ENCODE measurements at places on chromosomes 11 and 22.
A peak's percentile ranks its signal among the peaks of the same experiment; 100 is the strongest.

DNA sequence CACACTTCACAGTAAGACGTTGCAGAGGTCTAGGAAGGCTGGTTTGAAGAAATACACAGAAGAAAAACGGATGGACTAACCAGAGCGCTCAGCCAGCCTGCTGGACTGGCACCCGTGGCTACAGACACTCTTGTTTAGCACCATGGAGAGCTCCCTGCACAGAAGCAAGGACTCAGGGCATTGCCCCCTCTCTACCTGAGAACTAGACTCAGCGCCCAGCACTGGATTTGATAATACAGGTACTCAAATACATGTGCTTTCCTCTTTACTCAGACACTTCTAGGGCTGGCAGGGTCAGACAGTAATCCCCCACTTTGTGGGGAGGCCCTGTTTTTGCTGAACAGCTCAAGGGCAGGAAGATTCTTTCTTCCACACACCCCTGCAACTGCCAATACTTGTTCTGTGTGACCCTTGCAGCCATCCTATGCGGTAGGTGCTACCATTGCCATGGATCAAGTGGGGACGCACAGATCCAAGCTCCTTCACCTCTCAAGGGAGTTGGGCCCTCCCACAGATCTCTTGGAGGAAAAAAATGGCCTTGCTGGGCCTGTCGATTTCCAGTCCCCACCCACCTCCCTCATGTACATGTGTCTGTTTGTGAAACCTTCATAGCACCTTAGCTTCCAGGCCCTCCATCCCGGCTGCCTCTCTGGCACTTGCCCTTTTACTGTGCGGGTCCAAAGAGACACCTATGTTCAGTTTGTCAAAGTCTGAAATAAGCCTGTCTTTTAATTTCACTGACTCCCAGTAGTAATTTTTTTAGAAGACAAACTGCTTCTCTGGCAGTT lies 5.1 kb upstream of the P2RX6 start:
- DNase-seq, result peak; percentile 24

DNA sequence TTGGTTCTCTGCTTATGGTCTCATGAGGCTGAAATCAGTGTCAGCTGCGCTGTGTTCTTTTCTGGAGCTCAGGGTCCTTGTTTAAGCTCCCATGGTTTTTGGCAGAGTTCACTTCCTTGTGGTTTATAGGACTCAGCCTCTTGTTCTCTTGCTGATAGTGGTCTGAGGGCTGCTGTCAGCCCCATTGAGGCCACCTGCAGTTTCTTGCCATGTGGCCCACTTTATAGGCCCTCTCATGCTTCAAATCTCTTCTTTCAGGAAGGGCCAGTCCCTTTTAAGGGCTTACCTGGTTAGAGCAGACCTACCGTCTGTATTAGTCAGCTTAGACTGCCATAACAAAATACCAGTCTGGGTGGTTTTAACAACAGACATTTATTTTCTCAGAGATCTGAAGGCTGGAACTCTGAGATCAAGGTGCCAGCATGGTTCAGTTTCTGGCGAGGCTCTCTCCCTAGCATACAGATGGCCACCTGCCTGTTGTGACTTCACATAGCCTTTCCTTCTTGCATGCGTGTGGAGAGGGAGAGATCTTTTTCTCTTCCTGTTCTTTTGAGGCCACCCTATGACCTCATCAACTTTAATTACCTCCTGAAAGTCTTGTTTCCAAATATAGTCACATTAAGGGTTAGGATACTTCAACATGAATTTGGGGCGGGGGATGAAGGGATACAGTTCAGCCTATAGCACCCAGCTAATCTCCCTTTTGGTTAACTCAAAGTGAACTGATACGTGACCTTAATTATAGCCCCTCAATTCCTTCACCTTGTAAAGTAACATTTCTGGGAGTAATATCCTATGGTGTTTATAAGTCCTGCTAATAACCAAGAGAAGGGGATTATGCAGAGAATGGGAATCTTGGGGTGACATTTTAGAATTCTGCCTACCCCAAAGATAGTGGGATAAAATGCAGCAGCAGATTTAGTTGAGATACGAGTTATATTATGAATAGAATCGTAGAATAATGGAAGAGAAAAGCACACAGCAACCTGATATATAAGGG lies 131.8 kb downstream of the UVRAG start:
- no peak for DNase-seq

DNA sequence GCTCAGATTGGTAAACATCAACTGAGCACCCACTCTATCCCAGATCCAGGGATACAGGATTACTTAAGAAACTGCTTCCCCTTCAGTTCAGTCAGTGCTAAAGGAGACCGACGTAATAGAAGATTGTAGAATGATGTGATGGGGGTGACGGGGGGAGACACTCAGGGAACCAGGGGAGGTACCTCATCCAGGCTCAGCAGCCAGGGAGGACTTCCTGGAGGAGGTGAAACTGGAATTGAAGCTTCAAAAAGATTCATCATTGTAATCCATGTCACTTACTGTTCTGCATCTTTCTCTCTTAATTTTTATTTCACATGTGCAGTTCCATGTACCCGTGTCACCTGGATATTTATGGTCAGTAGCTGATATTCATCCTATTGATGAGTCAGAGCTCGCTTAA lies 19.1 kb upstream of the TEF start:
- DNase-seq, result no peak

GRCh38 chr11:36509201-36509639 lies 852 bp downstream of the TRAF6 start:
- DNase-seq, result no peak

DNA sequence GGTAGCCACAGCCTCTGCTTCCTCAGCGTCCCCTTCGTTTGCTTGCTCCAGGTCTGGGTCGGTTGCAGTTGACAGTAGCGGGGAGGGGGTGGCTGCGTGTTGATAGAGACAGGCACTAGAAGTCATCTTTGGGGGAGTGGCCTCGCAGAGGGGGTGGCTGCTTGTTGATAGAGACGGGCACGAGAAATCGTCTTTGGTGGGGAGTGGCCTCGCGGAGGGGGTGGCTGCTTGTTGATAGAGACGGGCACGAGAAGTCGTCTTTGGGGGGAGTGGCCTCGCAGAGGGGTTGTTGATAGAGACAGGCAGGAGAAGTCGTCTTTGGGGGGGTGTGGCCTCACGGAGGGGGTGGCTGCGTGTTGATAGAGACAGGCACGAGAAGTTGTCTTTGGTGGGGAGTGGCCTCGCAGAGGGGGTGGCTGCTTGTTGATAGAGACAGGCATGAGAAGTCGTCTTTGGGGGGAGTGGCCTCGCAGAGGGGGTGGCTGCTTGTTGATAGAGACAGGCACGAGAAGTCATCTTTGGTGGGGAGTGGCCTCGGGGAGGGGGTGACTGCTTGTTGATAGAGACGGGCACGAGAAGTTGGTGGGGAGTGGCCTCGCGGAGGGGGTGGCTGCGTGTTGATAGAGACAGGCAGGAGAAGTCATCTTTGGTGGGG lies 328.3 kb downstream of the TBC1D22A start:
- peak; percentile 72 for DNase-seq

GRCh38 chr11:13745165-13745564 lies 76.7 kb downstream of the FAR1 start:
- DNase-seq, result no peak

DNA sequence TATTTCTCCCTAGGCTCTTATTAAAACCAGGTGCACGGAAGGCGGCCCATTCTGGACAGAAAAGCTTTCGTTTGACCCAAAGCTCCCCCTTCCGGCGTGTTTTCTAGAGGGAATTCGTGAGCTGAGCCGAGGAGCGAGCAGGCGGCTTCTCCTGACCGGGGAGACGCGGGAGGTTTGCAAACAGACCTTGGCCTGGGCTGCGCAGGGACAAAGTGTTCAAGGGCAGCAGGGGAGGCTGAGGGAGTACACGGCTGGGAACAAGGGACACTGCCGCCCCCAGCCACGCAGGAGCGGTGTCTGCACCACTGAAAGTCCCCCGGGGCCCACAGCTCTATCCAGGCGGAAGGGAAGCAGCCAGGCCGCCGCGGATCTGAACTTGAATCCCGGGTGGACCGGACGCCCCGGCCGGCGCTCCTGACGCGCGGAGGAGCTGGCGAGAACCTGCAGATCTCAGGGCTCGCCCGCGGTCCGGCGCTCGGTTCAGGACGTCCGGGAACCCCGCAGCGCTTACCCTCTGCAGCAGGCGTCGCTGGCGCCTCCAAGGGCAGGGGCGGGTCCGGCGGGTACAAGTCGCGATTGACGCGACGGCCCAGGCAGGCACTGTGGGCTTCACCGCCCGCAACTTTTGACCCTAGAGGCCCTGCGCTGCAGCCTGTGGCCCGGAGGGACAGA lies 101.9 kb downstream of the WT1 start:
- DNase-seq, result peak; percentile 20

- no peak for DNase-seq
Measured at GRCh38 chr22:30272781-30273601, 6.3 kb upstream of the OSM start.

DNA sequence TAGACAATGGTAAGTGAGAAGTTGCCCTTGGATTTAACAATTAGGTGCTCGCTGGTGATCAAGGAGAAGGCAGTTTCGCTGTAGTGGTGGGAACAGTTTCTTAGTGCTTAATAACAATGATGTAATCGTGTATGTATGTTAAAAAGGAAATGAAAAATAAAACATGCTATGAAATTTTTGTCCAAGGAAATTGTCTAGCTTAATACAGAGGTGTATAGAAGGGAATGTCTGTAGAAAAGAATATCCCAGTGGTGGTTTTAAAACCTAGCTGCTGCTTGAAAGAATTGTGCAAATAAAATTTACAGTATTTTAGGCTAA lies 53.1 kb downstream of the SWAP70 start:
- no peak for DNase-seq

GRCh38 chr11:56700242-56700913 lies 1.5 kb downstream of the OR9G1 start:
- no peak for DNase-seq

- no peak for DNase-seq
Measured at GRCh38 chr22:47457509-47458300, 695.3 kb downstream of the TBC1D22A start.

DNA sequence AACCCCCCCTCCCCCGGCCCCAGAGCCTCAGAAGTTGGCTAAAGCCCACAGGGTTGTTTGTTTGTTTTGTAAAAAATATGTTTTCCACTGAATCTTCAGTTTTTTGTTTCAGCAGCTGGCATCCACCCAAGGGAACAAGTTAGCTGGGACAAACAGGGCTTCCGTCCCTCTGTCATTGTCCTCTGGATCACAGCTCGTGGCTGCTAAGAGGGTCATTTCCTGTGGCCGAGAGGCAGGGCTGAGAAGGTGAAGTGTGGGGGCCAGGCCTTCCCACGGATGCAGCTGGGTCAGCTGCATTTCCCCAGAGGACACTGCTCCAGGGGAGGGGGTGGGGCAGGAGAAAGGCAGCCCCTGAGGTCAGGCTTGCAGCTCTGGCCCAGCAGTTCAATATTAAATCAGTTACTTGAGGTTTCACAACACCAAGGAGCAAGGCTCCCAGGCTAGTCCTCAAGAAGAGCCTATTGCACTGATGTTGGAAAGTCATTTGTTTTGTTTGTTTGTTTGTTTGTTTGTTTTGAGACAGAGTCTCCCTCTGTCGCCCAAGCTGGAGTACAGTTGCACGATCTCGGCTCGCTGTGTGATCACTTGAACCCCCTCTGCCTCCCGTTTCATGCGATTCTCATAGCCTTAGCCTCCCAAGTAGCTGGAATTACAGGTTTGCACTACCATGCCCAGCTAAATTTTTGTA lies 34.4 kb upstream of the SMTN start:
- DNase-seq, result peak; percentile 47

DNA sequence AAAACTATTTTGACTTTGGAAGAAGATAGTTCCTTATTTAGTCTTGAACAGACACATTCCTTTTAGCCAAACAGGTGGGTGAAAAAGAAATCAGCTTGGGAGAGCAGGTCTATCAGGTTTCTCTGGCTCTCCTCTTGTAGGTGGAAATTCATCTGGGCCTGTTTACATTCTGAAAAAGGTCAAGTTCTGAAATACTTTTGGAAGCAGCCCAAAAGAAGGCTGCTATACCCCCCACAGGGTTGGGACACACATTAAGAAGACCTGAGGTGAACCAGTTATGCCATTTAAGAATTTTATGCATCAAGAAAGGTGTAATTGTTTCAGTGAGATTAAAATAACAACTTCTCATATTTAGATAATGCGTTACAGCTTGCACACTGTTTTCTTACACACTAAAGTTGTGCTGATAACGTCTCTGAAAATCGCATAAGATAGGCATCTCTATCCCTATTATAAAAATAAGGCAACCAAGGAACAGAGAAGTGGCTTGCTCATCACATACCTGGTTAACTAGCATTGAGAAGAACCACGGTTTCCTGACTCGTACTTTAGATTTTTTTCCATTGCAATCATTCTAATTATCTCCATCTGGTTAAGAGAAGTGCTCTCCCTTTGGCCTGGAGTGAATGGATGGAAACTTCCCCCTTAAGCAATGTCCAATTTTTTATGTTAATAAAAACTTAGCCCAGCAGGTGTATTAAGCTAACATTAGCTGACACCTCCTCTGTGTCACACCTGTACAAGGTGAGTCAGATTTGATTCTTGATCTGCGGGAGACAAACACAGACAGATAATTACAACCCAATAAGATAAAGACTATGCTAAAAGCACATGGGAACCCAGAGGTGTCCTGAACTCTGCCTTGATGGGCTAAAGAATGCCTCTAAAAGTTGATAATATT lies 60.5 kb upstream of the UCP3 start:
- peak; percentile 44 for DNase-seq

GRCh38 chr11:19275496-19275895 lies 34.8 kb upstream of the E2F8 start:
- DNase-seq, result no peak

DNA sequence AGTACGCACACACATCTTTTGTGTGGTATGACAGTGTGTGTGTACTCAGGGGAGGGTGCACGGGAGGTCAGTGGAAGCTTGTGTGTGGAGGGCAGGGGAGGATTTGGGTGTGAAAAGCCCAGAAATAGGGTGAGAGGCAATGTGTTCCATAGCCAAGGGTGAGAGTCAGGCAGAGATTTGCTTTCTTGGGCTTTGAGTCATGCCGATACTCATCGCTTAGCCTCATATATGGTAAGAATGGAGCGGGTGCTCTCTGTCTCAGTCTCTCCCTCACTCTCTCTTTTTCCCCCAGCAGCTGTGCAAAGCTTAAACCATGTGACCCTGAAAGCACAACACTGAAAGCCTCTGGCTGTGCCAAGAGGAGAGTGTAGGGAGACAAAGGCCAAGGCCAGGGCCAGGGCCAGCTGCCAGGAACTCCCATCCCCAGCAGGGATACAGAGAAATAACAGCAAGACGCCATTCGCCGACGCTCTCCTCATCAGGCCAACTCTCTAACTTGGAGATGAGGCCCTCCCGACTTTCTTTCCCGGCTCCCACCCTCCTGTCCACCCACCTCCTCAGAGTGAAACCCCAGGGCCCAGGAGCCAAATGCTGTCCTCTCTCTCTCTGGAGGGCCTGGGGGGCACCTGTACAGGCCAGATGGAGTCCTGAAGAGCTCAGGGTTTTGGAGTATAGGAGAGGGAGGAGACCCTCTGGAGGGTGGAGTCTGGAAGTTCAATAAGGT lies 20.3 kb upstream of the MICAL3 start:
- DNase-seq, result no peak

DNA sequence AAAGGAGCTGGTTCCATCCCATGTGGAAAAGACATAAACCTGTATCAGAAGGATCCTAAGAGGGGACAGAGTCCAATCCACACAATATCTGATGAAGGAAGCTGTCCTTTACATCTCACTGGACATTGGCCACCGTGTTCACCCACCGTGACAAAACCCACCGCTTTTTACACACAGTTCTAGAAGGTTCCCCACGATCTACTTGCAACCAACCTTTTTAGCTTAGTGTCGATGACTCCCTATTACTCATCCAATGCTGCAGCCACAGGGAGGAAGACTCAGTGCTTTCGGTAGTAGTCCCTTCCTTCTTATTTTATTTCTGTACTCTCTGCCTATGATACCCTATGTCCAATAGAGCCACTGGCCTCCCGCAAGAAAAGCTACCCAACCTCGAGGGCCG lies 65.4 kb downstream of the MAPK1 start:
- no peak for DNase-seq

- DNase-seq, result no peak
Measured at GRCh38 chr11:110529043-110529442, 99.3 kb downstream of the FDX1 start.

All from fibroblast of gingiva (primary cell).